ENCODE measurements at places on chromosomes 4 and X.

DNA sequence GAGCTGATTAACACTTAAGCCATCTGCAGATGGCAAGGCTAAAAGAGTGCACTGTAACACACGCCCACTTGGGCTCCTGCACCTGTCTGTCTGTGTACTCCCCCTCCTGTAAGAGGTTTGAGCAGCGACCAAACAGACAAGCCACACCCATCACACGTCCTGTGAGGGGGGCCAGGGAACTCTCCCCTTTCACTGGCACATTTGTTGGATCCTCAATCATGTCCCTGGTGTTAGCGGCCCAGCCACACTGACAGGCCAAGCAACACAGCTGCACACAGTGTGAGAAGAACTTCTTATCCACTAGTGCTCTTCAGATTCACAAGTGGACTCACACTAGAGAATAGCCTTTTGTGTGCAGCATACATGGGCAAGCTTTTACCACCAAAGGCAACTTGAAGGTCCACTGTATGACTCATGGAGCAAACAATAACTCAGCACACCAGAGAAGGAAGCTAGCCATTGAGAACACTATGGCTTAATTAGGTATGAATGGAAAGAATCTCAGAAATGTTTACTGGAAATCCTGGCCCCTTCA is 29.1 kb upstream of the UTP14A start:
- DNase-seq = peak; percentile 39

DNA sequence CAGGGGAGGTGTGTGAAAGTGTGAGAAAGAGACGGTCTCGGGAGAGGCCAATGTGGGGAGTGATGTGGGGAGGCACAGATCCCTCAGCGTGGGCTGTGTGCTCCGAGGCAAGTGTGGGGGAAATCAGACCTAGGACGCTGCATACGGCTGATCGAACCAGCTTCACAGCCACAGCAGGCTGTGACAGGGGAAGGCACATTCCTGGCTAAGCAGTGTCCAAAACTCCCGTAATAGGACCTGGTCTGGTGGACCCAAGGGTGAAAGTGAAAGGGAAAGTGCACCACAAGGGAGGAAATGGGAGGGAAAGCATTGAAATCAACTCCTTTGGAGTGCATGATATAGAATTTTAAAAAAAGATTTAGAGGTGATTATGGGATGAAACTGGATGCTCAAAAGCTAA is 10.9 kb upstream of the RHOXF2 start:
- no peak for DNase-seq

DNA sequence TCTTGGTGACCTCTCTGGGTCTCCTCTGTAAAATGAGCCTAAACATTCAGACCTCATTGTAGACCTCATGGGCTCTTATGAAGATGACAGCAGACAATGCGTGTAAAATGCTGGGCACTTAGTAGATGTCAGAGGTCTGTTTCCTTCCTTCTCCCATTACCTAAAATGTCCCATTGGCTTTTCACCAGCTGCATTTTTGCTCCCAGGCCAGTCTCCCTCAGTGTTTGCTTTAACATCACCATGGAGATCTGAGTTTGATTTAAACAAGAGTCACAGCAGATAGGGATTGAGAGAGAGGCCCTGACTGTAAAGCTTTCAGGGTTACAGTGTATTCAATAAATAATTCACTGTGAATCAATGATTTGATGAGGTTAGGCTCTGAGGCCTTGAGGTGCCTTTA is 24.3 kb downstream of the PSAPL1 start:
- DNase-seq = no peak

DNA sequence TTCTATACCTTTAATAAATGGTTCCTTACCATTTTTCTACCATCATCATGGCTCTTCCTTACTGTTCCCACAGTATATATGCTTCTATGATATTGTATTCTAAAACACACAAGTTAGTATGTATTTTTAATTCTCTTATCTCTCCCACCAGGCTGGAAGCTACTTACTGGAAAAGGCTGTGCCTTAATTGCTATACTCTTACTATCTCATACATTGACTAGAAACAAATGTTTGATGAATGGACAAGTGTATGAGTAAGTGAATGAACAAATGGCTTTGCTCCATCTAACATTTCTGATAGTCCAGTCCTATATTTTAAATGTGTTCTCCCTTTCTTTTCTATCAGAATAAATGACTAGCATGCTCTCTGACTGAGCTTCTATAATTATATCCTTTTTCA is 320.8 kb upstream of the RASGEF1B start:
- DNase-seq = no peak

DNA sequence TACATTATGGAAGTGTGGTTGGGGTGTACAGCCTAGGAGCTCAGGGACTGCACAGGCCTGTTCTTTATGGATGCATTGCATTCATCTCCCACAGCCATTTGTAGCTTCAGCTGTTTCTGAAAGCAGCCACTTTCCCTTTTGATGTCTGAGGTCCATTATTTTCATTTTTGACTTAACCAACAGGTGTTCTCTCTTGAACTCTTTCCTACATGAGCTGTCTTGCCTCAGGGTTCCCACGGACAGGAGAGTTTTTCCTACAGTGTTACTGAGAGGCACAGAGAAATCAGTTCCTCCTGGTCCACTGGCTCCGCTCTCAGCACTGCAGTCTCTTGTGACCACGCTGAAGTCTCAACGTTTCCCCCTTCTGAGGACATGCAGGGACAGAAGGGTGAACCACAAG is 87.2 kb downstream of the RASL11B start:
- DNase-seq = no peak

DNA sequence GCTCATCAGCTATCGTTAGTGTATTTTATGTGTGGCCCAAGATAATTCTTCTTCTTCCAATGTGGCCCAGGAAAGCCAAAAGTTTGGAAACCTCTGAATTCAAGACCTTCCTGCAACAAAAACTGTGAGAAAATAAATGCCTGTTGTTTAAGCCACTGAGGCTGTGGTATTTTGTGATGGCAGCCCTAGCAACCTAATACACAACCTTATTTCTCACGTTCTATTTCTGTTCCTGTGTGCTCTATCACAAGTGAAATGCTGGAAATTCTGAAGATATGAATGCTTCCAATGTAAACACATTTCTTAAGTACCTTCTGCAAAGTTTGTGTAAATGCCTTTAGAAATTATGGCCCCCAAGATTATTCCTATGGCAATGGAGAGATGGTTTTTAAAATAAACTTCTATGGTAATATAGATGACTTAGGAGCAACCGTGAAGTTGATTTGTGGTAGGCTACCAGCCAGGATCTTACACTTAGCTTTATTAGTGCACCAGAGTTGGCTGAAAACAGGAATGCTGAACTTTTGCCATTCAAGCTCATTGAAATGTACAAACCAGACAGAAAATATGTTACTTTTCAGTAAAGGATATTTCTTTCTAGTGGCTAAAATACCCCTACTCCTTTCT is 148.0 kb downstream of the USP46 start:
- peak; percentile 2 for DNase-seq

- peak; percentile 8 for DNase-seq
These were observed 45.0 kb upstream of the RAB40AL start for GRCh38 chrX:102892103-102892502.

DNA sequence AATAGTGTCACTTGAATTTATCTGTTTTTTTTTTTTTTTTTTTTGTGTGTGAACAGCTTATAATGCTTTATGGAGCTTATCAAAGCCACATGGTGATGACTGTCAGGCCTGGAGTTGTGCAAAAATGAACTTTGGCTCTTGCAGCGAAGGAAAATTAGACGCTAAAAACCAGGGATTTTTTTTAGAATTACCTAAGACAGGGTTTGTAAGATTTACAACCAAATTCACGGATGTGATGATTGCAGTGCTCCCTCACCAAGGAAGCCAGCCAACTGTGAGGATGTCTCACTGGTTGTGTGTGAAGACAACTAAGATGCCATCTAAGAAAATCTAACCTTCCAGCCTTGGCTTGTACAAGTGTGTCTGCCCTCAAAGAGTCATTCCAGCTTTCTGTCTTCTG is 127.1 kb upstream of the SLC4A4 start:
- DNase-seq = no peak

- peak; percentile 60 for DNase-seq
These were observed 168.1 kb downstream of the EPHA5 start for GRCh38 chr4:65502131-65502701.

DNA sequence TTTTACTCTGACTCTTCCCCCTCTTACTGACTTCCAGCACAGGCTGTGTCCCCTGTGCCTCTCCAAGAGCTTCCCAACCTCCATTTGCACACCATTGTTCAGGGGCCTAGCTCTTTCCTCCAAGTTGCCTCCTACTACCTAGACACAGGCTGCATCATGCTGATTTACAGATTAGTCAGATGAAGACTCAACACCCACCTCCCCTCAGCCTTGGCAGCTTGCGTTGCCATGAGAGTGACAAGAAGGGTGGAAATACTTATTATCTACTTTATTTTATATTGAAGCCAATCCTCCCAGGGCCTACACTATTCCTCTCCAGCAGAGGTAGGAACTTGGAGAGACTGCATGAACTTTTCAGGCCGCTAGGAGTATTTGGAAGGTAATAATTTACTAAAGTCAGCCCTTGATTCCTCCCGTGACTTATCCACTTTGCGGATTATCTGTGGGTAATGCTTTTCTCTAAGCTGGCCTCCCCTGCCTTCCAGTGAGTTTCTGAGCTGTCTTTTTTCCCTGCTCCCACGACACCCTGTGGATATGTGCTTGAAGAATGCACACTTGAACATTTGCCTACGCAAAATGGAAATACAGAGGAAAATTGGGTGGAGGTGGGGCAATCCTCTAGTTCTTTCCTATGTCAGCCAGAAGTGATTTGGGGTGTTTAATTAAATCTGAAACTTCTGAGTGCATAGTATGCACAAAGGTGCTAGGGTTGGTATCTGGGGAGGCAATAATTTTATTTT is 74.1 kb upstream of the TMEM164 start:
- no peak for DNase-seq

DNA sequence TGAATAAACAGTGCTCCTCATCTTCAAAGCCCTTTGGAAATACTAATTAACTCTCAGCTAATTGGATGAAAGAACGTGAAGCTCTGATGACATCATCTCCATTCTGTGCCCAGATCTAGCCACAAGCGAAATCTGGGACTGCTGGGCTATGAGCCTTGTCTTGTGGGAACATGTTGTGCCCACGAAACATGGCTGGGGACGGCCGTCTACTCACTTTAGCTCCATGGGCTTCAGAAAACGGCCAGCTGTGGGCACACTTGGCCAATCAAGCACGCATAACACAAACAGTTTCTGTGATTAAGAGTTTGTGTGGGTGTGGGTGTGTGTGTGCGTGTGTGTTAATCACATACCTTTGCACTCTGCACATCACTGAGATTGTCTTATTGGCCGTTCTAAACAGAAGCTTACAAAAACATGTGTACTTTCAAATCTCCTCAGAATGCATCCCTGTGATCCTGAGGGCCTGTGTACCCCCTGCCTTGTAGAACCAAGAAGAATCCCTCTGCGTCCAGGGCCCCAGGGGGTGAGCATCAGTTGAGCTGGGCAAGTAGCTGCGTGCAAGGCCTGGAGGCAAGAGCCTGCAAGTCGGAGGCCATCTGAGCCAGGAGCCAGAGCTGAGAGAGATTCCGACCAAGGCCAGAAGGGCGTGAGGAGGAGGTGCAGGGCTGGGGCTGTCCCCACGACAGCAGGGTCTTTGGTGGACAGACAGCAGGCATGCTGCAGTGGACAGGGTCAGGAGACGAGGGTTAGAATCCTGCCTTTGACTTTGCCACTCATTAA is 18.7 kb upstream of the ZNF185 start:
- DNase-seq = no peak

DNA sequence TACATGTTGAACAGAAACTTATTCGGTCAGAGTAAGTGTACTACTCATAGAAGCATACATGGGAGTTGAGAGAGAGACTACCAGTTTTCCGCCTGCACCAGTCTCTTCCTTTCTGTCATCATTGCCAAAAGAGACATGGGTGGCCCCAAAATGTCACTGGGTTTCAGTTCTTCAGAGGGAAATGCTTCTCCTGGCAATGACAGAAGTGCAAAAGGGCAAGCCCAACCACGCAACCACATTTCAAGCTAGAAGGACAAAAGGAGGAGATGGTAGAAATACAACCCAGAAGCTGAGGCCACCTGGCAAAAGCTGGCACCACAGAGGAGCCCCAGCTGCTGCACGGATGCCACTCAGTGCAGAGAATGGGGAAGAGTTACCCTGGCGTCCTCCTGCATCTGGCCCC is 320.1 kb downstream of the BCOR start:
- no peak for DNase-seq

- peak; percentile 10 for DNase-seq
These were observed 73.3 kb downstream of the RBM46 start for GRCh38 chr4:154854362-154854761.

GRCh38 chr4:128298852-128299251 is 11.2 kb upstream of the PGRMC2 start:
- DNase-seq = no peak

DNA sequence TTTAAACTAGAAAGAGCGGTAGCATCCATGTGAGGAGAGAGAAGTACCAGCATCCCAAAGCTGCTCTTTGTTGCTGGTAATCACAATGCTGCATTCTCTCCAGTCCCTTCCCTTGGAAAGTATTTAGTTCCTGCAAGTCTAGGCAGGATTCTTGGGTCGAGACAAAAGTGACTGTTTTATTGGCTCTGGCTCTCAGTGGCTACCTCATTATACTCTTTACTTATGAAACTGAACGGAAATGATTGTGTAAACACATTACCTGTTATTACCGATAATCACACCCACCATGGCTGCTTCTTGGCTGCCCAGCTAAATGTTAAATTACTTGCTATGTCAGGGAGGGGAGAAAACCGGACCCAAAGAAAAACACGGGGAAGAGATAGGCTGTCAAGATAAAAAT is 26.2 kb downstream of the ATXN3L start:
- no peak for DNase-seq

DNA sequence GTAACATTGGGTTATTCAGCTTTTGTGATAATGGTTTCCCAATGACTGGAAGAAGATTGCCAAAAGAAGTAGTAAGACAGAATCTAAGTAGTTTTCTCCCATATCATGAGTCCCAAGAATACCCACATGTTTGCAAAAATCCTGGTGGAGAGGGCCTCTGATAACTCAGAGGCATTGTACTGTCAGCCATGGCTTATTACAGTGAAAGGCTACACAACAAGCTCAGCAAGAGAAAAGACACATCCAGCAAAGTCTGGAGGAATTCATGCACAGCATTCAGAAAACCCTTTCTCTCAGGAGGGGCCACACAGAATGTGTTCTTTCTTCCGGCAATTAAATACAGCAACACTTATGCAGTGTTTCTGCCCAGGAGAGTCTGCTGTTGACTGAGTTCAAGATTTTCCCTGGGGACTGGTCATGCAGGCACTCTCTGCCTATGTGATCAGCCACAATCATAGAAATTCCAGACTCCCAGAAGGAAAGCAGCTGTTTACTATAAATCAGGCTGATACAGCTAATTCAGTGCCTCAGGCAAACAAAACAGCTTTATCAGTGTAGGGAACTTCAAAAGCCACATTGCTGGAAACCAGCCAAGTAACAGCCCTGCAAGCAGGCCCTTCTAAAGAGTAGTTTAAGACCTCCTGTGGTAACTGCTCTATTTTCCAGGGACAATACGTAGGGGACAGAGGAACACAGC is 937.1 kb downstream of the CCSER1 start:
- DNase-seq = peak; percentile 63

- no peak for DNase-seq
These were observed 10.4 kb upstream of the MAEA start for GRCh38 chr4:1279253-1279652.

GRCh38 chr4:132991111-132991510 is 158.0 kb upstream of the PCDH10 start:
- DNase-seq = no peak

All from choroid plexus epithelial cell (primary cell).